ENCODE measurements at places on chromosomes 13 and 19.
A peak's percentile ranks its signal among the peaks of the same experiment; 100 is the strongest.

- peak; percentile 19 for DNase-seq
Observed at GRCh38 chr19:16527971-16528521, 14.2 kb downstream of the CHERP start.

DNA sequence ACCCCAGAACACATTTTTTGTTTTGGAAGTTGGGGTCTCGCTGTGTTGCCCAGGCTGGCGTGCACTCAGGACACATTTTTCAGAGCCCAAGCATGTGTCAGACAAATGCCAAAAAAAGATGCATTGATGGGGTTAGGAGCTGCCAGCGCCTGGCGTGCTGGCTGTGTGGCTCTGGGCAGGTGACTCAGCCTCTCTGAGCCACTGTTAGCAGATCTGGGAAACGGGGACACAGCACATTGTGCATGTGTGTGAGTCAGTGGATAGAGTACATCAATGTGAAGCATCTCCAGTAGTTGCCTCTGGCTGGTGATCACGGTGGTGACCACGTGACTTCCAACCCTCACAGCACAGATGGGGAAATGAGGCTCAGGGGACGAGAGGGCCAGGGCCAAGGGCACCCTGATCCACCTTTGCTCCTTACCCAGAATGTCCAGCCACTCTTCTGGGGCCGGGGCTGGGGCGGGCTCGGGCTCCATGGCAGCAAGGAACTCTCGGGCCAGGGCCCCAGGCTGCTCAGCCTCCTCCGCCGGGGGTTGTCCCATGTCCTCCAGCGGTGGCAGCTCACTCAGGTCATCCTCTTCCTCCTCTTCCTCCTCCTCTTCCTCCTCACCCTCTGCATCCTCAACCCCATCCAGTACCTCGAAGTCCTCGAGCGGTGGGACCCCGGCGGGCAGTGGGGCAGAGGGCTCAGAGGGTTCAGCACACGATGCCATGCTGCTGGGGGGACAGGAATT is 1.9 kb downstream of the FKBP8 start:
- no peak for DNase-seq

- DNase-seq: no peak
Observed at GRCh38 chr19:5903056-5903623, 450 bp downstream of the NDUFA11 start.

DNA sequence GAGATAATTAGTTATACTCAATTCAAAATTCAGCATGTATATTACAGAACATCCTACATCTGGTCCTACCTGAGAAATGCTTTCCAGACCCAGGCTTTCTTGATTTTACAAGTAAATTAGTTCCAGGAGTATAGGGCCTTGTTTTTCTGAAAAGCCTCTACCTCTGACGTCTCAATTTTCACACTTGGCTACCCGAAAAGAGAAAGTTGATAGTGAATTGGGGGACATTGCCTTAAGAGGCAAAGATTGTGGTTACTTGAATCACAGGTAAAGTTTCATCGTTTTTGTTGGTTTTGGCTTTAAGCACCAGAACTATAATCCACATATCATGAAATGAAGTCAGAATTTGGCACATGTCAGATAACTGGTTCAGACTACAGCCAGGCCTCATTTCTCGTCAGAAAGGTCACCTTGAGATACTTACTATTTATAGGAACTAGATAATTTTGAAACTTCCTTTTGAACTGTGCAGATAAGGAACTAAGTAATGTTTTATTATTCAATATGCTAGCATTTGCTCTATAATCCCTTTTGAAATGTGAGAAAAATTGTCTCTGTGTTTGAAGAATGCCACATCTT is 30.8 kb downstream of the FAM124A start:
- no peak for DNase-seq
